T47D (cell line): ENCODE measurements at places on chromosomes 12 and 14.

DNA sequence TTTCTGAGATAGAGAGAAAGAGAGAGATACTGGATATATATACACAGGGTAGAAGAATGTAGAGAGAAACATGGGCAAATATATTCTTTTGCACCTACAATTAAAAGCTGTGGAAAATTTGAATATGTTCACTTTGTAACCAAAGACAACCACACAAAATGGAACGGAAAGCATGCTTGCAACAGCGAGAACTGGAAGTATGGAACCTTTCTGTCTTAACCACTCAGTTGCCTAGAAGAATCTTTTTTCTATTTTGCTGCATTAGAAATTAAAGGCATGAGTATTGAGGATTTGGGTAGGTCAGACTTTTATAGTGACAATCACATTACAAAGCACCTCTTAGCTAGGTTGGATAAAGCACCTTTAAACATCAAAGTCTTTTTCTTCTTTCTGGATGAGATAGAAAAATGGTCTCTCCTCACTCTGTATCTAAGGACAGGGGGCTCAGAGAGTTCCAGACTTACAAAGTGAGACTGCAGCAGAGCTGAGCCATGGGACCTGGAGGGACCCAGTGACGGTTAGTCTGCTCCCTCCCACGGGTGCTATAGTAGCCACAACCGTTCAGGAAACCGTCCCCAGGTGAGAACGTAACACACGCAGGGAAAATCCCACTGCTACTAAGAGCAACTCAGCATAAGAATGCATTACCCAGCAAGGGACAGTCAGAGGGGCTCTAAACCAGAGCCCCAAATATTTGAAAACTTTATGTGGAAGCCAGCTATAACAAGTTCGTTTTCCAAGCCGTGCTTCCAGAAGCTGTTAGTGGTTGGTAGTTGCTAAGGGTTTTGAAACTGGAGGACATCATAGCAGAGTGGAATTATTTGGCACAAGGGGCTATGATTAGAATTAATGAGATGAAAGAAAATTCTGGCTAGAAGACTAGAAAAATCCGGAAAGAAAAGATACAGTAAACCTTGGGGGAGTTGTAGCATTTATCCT lies 97.1 kb downstream of the DAD1 start:
- no peak for DNase-seq

GRCh38 chr14:64200170-64200569 lies 94.0 kb downstream of the ESR2 start:
- DNase-seq = no peak

DNA sequence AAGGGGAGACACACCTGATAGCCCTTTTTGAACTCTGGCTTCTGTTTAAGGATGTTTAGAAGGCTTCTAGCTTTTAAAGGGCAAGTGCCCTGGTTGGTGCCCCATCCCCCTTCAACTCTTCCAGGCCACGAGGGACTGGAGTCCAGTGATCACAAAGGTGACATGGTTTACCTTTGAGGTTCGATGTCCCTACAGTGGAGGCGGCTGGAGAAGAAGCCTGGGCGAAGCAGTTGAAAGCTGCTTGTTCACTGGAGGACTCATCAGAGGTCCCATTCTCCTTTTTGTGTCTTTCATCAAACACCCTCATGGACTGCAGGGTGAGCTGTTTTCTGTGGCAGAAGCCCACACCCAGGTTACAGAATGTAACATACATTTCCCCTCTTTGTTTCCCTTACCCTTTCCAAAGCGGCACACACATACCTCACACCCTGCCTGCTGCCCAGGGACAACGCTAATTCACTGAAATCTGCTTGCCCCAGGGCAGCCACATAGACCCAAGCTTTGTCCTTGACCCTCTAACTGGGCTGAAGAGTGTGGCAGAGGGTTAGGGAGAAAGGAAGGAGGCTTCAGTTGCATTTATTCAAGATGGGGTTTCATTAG lies 7.7 kb downstream of the TBX3 start:
- no peak for DNase-seq

GRCh38 chr12:46546634-46547273 lies 174.2 kb upstream of the SLC38A2 start:
- no peak for DNase-seq

DNA sequence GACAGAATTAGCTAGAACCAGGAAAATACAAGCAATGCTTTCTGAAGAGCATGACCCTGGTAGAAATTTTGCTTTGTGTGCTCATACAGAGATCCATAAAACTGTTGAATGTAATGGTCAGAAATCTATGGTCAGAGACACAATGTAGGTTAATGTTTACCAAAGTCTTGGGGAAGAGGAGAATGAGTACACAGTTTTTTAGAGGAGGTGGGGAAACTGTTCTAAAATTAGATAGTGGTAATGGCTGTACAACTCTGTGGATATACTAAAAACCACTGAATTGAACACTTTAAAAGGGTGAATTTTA lies 109.5 kb upstream of the ARHGAP5 start:
- DNase-seq = no peak

DNA sequence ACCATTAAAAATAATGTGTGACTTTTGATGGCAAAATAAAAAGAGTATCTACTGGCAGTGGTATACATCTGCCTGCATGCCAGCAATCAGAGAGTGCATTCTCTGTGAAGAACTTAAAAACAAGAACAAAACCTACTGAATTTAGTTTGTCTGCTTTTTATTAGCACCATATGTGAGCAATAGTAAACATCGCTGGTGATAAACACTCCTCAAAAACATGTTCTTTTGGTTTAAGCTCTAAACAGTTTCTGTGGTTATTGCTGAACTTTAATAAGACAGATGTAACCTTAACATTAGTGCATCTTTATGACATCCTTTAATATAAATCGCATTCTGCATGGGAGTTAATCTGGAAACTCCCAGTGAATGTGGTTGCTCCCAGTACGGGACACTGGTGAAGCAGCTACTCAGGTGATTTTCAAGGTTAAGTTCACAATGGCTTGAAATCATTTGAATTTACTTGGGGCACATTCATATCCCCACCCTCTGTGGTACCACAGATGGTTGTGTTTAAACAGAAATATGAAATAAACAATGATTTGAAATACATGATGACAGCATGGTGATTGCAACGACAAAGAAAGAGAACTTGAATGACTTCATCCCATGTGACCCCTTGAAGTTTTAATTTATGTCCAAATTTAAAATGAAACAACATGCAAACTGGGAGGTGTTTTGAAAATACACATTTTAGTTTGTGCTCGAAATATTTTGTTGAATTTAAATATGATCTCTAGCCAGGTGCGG lies 285.9 kb downstream of the FOXN3 start:
- no peak for DNase-seq
